ENCODE measurements at places on chromosomes 3 and 15.

GRCh38 chr15:33612721-33613304, 302.0 kb downstream of the RYR3 start:
- DNase-seq = no peak

DNA sequence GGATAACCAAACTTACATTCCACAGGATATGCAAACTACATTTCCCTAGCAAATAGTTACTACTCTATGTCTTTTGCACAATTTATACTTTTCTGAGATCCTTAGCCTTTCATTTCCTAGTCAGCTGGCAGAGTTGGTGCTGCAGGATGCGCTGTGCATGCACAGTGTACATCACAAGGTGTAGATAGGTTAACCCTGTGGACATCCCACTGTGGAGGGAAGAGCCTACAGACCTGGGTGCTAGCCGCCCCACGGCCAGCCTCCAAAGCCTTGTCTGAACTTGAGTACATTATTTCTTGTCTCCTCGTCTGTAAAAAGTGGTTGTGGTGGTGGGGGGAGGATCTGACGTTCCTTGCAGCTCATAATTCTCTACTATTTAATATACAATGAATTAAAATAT, 3.5 kb downstream of the TNFSF10 start:
- no peak for DNase-seq

DNA sequence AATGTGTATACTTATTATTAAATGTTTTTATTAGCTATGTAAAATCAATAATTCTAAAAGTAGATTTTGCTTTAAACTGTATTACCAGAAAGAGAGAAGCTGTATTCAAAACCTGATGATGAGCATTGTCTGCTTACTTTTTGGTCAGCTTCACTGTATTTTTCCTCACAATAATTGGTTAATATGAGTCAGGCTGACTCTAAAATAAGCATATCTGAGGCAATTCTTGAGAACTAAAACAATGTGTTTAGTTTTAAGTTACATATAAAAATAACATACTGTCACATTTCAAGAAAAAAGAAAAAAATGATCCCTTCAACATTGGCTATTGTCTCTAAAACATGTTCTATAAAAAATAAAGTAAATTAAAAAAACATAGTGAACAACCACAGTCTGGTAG, 66.1 kb downstream of the EPHA3 start:
- no peak for DNase-seq

DNA sequence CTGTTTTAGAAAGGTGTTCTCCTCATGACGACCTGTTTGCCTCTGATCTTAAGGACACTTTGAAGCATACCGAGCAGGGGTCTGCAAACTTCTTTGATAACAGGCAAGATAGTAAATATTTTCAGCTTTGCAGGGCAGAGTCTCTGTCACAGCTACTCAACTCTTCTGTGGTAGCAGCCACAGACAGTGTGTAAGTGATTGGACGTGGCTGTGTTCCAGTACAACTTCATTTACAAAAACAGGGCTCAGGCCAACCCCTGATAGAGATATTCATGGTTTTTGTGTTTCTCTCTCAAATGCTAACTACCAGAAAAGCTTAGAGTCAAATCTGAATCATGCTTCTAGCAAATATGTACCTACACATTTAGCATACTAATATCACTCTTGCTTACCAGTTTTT, 51.5 kb downstream of the TGFBR2 start:
- DNase-seq = no peak

Measured in stimulated activated CD4-positive, alpha-beta T cell treated with anti-CD3 and anti-CD28 coated beads, Interleukin-12 subunit alpha, Interleukin-12 subunit beta, amount 100 ng/mL, for 4 hours (primary cell).